LNCaP clone FGC (cell line): ENCODE measurements at places on chromosomes 12 and 14.

DNA sequence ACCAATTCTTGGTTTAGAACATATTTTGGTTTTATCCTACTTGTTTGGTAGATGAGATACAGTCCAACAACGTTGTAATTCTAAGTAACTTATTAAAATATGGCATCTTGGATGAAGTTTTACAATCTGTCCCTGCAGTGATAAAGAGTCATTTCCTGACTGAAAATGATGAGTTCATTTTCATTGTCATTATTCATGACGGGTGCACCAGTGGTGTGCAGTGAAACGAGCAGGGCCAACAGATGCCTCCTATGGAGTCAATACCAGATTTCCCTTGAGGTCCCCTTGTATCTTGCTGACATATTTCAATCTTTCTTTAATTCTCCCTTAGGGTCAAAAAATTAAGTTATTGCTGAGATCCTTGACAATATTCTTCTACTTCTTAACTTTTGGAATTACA is 438.5 kb downstream of the LRIG3 start:
- DNase-seq: no peak

GRCh38 chr14:57461777-57462320 is 31.8 kb downstream of the CCDC198 start:
- no peak for DNase-seq

- no peak for DNase-seq
Observed at GRCh38 chr12:98243190-98243589, 272.2 kb upstream of the TMPO start.

DNA sequence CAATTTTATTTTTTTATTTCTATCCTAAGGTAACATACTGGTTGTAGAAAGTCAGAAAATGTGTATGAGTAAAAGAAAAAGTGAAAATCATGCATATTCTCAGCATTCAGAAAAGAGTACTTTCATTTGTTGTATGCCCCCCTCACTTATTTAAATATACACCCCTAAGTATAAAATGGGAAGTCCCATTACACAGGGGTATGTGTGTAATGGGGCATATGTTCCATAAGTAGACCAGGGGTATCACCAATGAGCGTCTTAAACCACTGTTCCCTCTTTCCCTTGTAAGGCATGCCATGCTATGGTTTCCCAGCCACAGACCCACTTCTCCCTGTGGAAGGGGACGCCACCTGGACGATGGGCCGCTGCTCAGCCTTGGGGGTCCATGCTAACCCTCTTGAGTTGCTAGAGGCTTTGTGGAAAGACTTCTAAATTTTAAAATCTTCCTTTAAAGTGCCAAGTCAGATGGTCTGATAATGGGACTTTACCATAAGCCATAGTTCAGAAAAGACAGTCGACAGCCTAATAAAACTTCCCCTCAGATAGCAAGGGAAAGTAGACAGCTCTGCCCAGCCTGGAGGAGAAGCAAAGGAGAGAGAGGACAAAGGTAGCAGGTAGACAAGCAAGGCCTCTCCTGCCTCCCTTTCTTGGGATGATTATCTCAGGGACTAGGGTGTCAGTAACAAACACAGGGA is 118.2 kb downstream of the ZFP36L1 start:
- DNase-seq: no peak

- DNase-seq: peak; percentile 22
Observed at GRCh38 chr12:90959538-90960139, 4.7 kb upstream of the CCER1 start.

- no peak for DNase-seq
Observed at GRCh38 chr14:105011312-105011990, 9.4 kb downstream of the CDCA4 start.

DNA sequence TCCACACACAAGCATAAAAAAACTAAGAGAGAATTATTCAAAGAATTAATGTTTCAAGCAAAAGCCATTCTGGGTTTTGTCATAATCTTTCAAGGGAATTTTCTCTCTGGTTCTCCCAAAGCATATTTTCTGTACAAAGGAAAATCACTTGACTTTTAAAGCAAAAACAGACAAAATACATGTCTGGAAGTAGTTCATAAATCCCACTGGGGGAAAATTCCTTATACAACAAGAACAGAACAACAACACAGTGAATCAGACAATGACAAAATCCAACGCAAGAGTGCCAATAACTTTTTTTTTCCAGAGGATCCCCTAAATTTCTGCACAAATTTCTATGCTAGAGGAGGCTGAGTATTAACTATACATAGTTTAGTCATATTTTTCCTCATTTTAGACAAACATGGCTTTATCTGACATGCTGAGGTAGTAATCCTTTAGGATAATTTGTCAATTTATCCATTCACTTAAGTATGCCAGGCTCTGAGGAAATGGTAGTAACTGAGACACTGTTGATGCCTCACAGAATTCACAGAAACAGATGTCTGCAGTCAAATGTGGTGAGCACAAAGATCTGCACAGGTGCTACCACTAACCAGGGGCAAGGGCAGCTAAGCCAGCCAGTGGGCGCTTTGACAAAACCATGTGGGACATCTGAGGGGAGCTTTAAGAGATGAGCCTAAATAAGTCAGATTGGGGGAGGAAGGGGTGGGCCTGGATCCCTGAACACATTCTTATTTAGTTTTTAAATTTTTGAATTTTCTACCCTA is 38.0 kb downstream of the GRIP1 start:
- no peak for DNase-seq

DNA sequence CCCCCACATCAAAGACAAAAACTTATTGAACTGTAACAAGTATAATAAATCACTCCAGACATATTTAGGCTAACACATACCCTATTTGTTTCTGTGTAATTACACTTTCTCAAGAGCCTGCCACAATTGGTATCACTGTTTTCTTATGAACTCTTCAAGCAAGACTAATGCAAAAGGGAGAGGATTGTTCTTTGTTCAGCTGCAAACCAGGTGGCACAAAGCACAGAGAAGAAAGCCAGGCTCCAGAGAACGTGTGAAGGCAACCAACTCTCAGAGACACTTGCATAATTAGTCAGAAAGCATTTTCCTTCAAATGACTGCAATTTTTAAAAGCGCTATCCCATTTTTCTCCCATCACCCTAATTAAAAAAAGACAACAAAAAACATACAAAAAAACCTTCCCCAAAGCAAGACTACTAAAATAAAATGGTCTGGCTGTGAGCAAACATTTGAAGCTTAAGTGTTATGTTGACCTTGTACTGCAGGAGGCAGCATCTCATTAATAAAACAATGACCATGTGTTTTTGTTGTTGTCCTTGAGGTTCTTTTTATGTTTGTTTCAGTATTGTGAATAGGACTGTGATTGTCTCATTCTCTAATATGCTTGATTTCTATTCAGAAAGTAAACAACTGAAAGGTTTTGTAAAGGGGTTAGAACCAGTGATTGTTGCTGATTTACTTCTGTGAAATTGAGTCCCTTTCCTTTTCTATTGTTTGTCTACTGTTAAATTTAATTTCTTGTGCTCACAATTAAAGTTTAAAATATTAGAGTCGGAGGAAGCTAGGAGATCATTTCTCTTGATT is 452.7 kb upstream of the PDE3A start:
- DNase-seq: peak; percentile 48

DNA sequence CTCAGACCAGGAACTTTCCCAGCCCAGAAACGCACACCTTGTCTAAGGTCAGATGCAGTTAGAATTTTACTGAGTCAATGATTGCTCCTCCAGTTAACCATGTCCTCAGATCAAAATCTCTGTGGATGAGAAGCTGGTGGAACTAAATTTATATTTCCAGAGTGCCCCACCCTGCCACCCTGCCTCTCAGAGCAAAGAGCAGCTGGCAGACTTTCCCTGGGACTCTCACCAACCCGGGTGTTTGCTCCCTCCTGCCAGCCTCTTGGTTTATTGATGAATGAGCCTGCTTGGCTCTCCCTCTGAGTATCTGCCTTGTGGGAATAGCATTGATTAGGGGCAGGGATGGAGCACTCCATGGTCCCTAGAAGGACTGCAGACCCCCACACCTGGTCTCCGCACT is 5.9 kb upstream of the KRT1 start:
- DNase-seq: no peak

GRCh38 chr12:80291108-80291754 is 152.8 kb upstream of the PTPRQ start:
- no peak for DNase-seq

DNA sequence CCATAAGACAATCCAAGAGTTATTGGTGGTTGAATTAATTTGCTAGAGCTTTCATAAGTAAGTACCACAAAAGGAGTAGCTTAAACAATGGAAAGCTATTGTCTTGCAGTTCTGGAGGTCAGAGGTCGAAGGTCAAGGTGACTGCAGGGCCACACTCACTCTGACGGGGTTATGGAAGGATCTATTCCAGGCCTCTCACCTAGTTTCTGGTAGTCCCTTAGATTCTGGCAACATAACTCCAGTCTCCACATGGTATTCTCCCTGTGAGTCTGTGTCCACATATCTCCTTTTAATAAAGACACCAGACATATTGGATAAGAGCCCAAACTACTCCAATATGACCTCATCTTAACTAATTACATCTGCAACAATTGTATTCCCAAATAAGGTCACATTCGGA is 273.4 kb downstream of the FOXN3 start:
- no peak for DNase-seq

- no peak for DNase-seq
Observed at GRCh38 chr12:57611108-57611826, at the start of gene ARHGEF25. Gene ARHGEF25 (plus strand): TSS chr12:57611435. CDS start chr12:57611895, 460 bp downstream.

GRCh38 chr12:26891704-26892103 is 46.1 kb downstream of the INTS13 start:
- no peak for DNase-seq

- DNase-seq: no peak
Observed at GRCh38 chr12:16530268-16530850, 75.6 kb downstream of the LMO3 start.

DNA sequence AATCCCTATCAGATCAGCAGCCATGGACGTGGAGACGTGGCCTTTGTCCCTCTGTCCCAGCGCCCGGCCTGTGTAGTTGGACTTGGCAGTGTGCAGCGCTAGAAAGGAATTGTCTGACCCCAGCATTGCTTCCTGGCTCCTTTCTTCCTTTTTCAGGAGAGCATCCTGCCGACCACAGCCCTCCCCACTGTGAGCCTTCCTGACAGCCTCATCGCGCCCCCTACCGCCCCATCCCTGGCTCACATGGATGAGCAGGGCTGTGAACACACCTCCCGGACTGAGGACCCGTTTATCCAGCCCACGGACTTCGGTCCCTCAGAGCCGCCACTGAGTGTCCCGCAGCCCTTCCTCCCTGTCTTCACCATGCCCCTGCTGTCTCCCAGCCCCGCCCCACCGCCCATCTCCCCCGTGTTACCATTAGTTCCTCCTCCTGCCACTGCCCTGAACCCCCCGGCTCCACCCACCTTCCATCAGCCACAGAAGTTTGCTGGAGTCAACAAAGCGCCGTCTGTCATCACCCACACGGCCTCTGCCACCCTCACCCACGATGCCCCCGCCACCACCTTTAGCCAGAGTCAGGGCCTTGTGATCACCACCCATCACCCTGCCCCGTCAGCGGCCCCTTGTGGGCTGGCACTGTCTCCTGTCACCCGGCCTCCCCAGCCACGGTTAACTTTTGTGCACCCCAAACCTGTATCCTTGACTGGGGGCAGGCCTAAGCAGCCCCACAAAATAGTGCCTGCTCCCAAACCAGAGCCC is 40.6 kb downstream of the IL31 start:
- no peak for DNase-seq

GRCh38 chr14:46717211-46717610 is 65.6 kb upstream of the RPL10L start:
- no peak for DNase-seq

GRCh38 chr12:46110928-46111699 is 120.7 kb upstream of the SCAF11 start:
- no peak for DNase-seq

DNA sequence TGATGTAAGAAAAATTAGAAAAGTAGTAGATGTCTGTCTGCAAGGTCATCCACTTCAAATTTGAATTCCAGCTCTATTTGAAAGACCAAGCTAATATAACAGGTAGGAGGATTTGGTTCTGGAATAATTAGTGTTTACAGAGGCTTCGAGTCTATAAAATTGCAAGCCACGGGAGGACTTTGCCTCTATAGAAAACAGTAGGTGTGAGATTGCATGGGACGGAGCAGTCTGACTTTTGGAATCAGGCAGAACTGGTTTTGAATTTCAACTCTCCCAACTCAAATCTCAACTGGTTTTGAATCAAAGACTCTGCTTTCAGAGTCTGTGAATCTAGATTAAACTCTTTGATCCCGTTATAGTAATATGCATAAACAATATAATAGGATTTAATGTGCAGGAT is 82.4 kb downstream of the PIK3C2G start:
- DNase-seq: no peak

DNA sequence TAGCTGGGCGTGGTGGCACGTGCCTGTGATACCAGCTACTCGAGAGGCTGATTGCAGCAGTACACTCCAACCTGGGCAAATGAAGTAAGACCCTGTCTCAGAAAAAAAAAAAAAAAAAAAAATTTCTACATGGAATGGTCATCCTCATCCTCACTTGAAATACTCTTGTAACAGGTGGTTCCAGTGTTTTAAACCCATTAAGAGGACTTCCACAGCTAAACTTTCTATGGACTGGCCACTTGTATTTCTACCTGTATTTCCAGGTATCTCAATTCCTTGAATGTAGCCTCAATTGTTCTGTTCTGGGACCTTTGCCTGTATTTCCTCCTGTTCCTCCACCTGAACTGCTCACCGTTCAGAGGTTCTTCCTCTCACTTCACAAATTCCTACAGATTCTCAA is 11.8 kb upstream of the PHLDA1 start:
- DNase-seq: no peak

- DNase-seq: peak; percentile 67
Observed at GRCh38 chr12:32457251-32458025, 58.1 kb downstream of the FGD4 start.

- DNase-seq: no peak
Observed at GRCh38 chr12:47729233-47729632, 3.9 kb upstream of the ENDOU start.

GRCh38 chr14:20626274-20626673 is 15.2 kb downstream of the OR6S1 start:
- no peak for DNase-seq

- no peak for DNase-seq
Observed at GRCh38 chr14:29016050-29016900, 249.7 kb downstream of the FOXG1 start.

DNA sequence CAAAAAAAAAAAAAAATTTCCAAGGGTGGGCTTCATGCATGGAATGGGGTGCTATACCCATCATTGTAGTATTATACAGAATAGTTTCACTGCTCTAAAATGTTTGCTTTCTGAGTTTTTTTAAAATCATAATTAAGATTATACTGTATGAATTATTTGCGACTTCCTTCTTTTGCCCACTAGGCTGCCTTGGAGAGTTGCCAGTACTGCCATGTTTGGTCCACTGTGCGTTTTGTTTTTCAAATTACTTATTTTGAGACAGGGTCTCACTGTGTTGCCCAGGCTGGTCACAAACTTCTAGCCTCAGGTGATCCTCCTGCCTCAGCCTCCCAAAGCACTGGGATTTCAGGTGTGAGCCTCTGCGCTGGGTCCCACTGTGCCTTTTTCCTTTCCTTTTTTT is 19.9 kb downstream of the PLBD2 start:
- no peak for DNase-seq

- DNase-seq: no peak
Observed at GRCh38 chr14:85604714-85605113, 74.8 kb downstream of the FLRT2 start.
